ENCODE measurements at places on chromosomes 16 and 17. TPM values are rescaled to one million over a fixed set of nuclear protein-coding genes. Genes with fewer than 3 reads are reported as not detected.

DNA sequence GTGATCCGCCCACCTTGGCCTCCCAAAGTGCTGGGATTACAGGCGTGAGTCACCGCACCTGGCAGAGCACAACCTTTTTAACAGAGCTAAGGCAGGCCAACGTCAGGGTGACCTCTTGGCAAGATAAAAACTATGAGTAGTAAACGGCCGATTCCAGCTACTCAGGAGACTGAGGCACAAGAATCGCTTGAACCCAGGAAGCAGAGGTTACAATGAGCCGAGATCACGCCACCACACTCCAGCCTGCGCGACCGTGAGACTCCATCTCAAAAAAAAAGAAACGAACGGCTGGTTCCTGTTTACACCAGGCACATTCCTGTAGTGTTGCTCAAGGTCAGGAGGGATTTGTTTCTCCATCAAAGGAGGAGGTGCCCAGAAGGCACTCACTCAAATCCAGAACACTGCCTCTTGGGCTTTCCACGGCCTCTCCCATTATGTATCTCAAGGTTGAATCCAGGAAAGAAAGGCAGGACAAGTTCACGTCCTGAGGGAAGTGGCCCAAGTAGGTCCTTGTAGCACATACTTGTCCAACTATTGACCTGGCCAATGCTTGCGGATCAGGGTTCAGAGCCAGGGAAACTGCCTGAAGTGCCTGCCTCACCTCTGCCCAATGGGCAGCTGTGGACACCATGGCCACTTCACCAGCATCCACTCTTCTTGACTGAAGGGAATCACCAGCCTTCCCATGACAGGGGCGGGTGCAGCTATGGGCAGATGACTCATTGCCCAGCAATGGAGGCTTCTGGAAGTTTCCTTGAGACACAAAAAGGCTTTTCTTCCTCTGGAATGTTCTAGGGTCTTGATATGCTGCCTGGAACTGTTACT, 13.5 kb downstream of the KNOP1 start:
- no peak overlapping the region for H3K27ac ChIP-seq
- no peak overlapping the region for H3K4me3 ChIP-seq
- no peaks in the 10 kb centered on the region for H3K4me1 ChIP-seq
- peaks cover 6% of the 10 kb centered on the region for H3K36me3 ChIP-seq
- no peaks in the 10 kb centered on the region for H3K27me3 ChIP-seq

- no peak for DNase-seq
- no peaks in the 10 kb centered on the region for H3K27me3 ChIP-seq
- H3K4me3 ChIP-seq = no peak overlapping the region
- no peaks in the 10 kb centered on the region for H3K36me3 ChIP-seq
- H3K4me1 ChIP-seq = no peaks in the 10 kb centered on the region
Measured at GRCh38 chr16:7763111-7763510, 430.5 kb downstream of the RBFOX1 start.

DNA sequence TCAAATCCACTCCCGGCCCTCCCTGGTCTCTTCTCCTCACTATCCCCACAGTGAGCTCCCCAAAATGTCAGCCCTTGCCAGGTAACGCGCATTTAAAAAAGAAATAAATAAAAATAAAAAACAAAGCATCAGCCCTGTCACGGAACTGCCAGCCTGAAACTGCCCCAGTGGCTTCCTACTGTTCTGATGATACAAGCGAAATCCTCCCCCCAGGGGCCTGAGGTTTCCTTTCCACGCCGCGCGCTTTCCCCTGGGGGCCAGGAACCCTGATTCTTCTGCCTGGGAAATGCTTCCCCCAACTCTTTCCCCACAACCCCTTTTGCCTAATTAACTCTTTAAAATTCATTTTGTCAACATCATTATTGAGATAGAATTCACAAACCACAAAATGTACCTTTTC, 12.2 kb upstream of the RPH3AL start:
- no peaks in the 10 kb centered on the region for H3K4me1 ChIP-seq
- DNase-seq = no peak
- H3K36me3 ChIP-seq = no peaks in the 10 kb centered on the region
- no peak overlapping the region for H3K27ac ChIP-seq
- no peaks in the 10 kb centered on the region for H3K27me3 ChIP-seq
- no peak overlapping the region for H3K4me3 ChIP-seq

GRCh38 chr17:57995076-57995956, 7.3 kb upstream of the VEZF1 start:
- peak; percentile 77 for DNase-seq
- no peaks in the 10 kb centered on the region for H3K36me3 ChIP-seq
- no peaks in the 10 kb centered on the region for H3K27me3 ChIP-seq
- no peaks in the 10 kb centered on the region for H3K4me1 ChIP-seq
- H3K27ac ChIP-seq = peak overlapping the region; percentile 0

GRCh38 chr17:59941131-59941530, 23.4 kb downstream of the RNFT1 start:
- H3K36me3 ChIP-seq = no peaks in the 10 kb centered on the region
- no peak overlapping the region for H3K4me3 ChIP-seq
- no peak for DNase-seq
- H3K27ac ChIP-seq = no peak overlapping the region
- no peaks in the 10 kb centered on the region for H3K4me1 ChIP-seq

DNA sequence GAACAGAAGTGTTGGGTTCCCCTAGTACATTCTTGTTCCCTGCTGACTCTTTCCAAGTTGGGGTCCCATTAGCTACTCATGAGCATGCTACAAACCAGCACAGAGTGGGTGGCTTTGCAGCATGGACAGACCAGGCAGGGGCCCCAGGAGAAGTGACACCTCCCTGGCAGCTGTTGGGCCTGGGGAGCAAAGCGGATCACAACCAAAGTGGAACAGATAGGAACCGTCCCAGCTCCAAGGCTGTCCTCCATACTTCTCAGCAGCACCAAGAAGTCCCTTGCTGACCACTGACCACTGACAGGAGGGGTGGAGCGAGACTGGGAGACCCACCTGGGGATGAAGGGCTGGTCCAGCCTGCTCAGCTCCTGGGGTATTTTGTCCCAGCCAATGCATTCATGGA, 12.4 kb upstream of the GFAP start:
- H3K4me1 ChIP-seq = no peaks in the 10 kb centered on the region
- H3K27ac ChIP-seq = no peak overlapping the region
- H3K27me3 ChIP-seq = no peaks in the 10 kb centered on the region
- DNase-seq = peak; percentile 53

- peaks cover 6% of the 10 kb centered on the region for H3K4me1 ChIP-seq
- no peaks in the 10 kb centered on the region for H3K36me3 ChIP-seq
- H3K4me3 ChIP-seq = peak within 1 kb of the TSS; percentile 79
Measured at GRCh38 chr16:73047536-73048291, at the start of gene ZFHX3. TSS of gene ZFHX3 (minus strand) at chr16:73048128. CDS start at chr16:72960145, 87,983 bp downstream.

DNA sequence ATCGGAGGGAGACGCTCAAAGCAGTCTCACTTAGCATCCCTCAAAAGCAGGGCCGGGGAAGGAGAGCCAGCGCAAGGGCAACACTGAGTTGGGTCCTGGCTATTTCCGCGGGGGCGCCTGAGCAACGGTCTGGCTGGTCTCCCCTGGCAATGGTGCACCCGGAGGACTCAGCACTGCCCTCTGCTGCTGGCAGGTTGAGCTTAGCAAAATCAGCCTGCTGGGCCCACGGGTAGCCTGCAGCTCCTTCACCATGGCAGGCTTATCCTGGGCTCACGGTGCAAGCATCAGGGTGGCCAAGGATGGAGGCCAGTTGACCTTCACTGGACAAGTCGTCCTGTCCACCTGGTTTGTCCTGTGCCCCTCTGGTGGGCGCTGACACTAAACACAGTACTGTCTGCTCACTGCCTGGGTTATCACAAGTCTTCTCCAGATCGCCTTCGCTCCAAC, 14.4 kb upstream of the ALDH3A1 start:
- no peak overlapping the region for H3K27ac ChIP-seq
- no peaks in the 10 kb centered on the region for H3K27me3 ChIP-seq
- no peaks in the 10 kb centered on the region for H3K36me3 ChIP-seq
- H3K4me3 ChIP-seq = no peak overlapping the region
- peak; percentile 95 for DNase-seq

DNA sequence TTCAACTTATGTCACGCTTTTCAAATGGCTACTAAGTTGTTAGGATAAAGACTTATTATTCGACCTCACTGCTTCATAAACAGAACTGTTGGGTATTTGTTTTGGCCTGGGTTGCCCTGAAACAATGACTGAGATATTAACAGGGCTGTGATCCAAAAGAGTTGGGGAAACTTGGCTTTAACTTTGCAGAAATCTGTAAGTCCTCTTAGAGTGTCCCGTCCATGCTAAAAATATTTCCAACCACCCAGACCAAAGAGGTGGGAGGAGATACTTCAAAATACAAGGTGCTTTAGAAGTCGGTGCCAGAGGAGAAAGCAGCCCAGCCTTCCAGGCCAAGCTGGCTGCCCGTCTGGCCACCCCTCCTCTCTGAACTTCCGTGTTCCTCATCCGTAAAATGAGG, 16.1 kb upstream of the SPATA32 start:
- H3K4me3 ChIP-seq = no peak overlapping the region
- no peak for DNase-seq
- peak overlapping the region; percentile 32 for H3K27ac ChIP-seq
- no peaks in the 10 kb centered on the region for H3K27me3 ChIP-seq
- no peaks in the 10 kb centered on the region for H3K36me3 ChIP-seq

RDM1 gene
- total RNA-seq = not detected

CES4A gene
- 14.2 TPM for total RNA-seq

GAST gene
- not detected for total RNA-seq

DRG2 gene
- 28.7 TPM for total RNA-seq

GLIS2 gene
- total RNA-seq = 37.3 TPM

SLC13A5 gene
- 0.36 TPM for total RNA-seq

CTRB1 gene
- total RNA-seq = 6.8 TPM
